Stimulated activated CD4-positive, alpha-beta T cell treated with anti-CD3 and anti-CD28 coated beads, Interleukin-12 subunit alpha, Interleukin-12 subunit beta, amount 100 ng/mL, for 24 hours (primary cell): ENCODE measurements at places on chromosomes 16 and 17.

DNA sequence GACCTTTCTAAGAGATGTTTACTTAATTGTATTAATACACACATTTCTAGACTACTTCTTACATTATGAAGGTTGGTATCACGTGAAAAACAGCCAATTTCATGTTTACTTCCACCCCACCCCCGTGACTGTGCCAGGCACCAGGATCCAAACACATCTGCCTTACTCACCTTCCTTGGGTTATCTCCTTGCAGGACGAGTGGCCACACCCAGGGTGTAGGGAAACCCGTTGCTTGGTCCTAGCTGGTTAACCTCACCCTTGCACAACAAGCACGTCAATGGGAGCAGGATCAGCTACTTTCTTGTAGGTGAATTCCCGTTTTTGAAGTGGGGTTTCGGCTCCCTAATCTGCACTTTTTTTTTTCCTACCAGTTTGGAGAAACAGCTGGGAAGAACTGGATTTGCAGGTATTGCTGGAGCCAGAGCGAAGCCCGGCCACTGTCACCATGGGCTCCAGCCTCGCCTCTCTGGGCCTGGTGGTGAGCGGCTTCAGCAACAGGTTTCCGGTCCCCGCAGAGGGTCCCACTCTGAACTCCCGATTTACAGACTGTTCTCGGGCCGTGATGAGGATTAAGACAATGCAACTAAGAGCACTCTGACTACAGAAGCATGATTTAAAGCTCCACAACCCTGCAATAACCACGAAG is 2.1 kb upstream of the UBB start:
- no peak for DNase-seq

DNA sequence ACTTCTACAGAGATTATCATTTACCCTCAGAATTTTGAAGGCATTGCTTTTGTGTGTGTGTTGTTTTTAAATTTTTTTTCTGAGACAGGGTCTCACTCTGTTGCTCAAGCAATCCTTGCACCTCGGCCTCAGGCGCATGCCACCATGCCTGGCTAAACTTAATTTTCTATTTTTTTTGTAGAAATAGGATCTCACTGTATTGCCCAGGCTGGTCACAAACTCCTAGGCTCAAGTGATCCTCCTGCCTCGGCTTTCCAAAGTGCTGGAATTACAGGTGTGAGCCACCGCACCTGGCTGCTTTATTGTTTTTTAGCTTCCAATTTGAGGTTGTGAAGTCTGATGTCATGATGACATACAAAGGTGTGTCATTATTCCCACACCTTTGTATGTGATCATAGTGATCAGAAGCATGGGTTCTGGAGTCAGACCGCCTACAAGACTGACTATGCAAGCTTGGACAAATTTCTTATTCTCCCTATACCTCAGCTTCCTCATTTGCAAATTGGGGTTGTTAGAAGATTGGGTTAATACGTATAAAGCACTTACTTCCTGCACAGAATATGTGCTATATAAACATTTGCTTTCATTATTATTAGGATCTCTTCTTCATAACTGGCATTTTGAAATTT is 5.8 kb downstream of the SEPHS2 start:
- no peak for DNase-seq

GRCh38 chr16:67516296-67517154 is 12.1 kb upstream of the RIPOR1 start:
- DNase-seq = no peak

DNA sequence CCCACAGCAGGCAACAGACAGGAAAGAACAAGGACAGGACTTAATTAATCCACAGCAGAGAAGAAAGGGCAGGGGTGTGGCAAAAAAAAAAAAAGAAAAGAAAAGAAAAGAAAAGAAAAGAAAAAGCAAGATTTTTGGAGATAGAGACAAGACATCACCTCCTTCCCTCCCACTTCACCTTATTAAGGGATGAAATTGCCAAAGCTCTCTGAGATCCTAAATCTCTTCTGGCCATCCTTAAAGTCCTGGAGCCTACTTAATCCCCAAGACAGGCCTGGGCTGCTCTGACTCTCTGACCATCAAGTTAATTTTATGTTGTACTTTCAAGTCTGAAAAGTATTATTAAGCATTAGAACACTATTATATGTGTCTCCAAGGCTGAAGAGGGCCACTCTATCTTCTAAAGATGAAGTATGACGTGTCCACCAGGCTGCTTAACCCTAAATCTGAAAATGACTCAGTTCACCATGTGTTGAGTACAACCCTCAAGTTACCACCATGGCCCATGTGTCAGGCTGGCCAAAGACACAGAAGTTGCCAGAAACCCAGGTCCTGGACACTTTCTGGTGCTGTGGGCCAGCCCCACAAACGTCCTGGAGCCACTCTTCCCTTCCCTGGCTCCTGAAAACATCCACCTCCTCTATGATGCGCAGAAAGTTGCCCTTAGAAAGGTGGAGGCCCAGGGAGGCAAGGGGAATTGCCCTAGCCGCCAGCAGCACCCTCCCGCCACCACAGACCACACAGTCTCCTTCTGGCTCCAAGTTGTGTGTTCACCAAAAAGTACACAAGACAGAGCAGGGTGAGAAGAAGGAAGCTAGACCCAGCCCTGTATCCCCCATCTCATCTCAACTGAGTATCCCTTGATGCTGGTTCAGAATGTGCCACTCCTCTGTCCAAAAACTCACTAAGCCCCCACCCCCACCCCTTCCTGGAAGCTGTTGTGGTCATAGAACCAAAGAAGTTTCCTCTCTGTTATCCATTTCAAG is 2.7 kb downstream of the SOCS1 start:
- peak; percentile 46 for DNase-seq

DNA sequence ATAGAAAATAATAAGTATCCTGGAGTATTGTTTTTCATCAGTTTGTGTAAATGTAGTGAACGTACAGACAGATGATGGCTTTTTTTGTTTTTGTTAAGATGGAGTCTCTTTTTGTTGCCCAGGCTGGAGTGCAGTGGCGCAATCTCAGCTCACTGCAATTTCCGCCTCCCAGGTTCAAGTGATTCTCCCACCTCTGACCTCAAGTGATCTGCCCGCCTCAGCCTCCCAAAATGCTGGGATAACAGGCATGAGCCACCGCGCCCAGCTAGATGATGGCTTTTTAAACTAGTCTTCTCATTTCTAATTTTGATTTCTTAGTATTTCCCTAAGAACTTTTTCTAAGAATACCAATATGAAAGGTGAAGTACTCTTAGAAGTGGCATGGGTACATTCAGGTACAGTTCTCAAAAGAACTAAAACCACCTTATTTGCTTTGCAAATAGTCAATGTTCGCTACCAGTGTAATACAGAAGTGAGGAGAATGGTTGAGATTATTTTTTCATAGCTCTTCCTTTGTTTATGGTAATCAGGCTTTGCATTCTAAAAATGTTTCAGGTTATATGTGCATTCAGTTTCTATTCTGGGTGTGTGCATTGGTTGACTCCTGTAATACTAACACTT is 34.2 kb downstream of the TTC19 start:
- DNase-seq = no peak

- no peak for DNase-seq
Measured at GRCh38 chr17:15263206-15263579, 1.9 kb downstream of the PMP22 start.

GRCh38 chr17:71441098-71441497 is 679.7 kb upstream of the SOX9 start:
- no peak for DNase-seq

DNA sequence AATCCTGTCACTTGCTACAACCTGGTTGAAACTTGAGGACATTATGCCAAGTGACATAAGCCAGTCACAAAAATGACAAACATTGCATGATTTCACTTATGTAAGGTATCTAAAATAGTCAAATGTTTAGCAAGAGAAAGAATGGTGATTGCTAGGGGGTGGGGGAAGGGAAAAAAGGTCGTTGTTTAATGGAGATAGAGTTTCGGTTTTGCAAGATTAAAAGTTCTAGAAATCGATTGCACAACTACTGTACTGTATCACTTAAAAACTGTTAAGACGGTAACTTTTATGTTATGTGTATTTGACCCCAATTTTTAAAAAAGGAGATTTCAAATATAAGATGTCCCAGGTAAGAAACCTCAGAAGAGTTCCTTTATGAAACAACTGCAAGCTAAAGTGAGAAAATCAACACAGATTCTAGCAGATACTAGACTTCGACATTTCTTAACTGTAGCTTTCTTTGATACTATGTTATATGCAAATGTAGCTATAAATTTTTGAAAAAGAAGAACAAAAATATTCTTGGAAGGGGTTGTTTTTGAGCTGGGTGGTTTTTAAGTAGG is 5.9 kb downstream of the MEOX1 start:
- no peak for DNase-seq

GRCh38 chr17:82914375-82914774 is 74.6 kb upstream of the ZNF750 start:
- DNase-seq = no peak

DNA sequence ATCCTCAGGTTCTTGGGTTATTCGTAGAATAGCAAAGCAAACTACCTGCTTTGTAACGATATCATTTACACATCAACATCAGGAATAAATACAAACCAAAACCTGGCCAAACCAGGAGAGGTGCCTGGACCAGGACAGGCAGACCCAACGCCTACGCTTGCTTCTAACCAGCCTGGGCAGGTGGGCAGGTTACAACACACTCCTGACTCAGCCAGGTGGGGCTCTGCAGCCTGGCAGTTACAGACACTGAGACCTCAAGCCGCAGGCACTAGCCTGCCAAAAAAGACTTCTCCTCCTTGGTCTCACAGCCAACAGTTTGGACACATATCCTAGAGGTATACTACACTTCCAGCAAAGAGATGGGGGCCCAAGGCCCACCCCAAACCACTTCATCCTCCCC is 14.0 kb downstream of the ANKRD11 start:
- no peak for DNase-seq

- no peak for DNase-seq
Measured at GRCh38 chr17:80725517-80725916, 180.9 kb downstream of the RPTOR start.

- DNase-seq = no peak
Measured at GRCh38 chr17:37124821-37125173, 176.0 kb downstream of the AATF start.

GRCh38 chr17:44075598-44076293 is 5.2 kb downstream of the G6PC3 start:
- DNase-seq = no peak

- no peak for DNase-seq
Measured at GRCh38 chr17:17635126-17635525, 43.6 kb upstream of the PEMT start.

DNA sequence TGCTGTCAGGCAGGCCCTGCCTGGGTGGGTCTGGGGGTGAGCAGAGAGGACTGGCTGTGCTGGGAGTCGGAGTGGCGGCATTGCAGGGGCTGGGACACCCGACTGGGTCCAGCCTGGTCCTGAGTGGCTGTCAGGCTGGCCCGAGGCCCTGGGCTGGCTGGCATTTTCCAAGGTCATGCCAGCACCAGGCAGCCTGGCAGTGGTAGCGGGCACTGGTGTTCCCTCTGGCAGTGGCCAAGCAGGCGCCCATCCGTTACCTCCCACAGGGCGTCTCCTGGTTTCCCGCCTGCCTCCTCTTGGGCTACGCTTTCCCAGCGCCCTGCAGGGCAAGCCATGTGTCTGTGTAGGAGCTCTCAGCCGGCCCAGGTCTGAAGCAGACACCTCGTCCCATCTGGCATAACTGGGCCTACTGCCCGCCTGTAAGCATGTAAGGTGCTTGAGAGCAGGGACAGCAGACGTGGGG is 5.7 kb upstream of the PKMYT1 start:
- no peak for DNase-seq

DNA sequence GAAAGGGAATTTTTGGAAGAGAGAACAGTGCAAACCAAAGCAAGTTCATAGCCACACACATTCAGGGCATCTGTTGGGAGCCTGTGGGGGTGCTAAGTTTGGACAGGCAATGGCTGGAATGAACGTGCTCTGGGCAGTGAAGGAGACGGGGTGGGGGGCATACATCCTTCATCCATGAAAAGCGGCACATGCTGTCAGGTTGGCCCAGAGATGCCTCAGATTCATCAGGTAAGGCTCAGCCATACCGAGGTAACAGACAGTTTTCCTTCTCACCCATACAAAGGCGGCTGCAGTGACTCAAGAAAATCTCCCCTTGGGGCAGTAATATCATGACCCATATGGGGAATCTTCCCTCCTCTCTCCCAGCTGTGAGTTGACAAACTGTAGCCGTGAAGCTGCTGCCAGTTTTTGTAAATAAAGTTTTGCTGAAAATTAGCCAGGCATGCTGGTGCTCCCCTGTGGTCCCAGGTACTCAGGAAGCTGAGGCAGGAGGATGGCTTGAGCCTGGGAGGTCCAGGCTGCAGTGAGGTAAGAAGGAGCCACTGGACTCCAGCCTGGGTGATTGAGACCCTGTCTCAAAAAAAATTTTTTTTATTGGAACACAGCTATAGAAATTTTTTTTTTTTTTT is 9.2 kb upstream of the UBALD2 start:
- DNase-seq = no peak

DNA sequence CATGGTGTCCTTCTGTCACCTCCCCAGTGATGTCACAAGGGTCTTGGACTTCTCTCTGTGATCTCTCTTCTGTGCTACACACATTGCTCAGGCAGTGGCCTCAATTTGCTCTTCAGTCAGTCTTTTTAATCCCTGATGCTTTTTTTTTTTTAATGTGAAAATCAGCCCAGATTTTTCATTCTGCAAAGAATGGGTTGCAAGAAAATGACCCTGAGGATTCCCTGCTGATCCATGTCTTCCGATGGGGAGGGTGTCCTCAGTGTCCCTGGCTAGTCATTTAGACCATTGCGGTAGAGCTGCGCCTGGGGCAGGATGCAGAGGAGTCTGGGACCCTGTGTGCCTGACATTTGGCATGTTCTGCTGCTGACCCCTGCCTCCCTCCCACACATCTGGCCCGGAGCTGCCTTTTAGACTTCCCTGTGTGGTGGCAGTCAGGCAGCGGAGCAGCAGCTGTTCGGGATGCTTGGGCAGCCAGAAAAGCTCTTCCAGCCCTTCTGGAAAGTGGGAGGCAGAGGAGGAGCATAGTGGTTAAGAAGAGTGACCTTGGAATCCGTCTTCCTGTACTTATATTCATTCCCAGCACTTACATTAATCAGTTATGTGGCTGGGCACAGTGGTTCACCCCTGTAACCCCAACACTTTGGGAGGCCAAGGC is 12.3 kb downstream of the GPT2 start:
- no peak for DNase-seq

DNA sequence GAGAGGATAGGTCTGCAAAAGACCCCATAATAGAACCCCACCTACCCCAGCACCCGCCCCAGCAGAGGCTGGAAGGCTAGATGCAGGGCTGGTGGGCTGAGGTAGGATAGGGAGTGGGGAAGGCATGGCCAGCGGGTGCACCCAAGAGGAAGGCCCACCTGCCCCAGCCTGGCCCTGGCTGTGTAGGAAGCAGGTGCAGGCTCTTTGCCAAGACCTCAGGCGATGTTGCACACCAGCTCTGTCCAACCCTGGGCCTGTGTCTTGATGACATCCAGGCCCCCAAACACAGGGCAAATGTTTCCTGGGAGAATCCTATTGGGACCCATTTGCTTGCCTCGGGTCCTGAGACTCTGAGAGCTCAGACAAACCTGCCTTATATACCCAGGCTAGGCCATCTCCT is 12.2 kb downstream of the UNC119 start:
- no peak for DNase-seq

- no peak for DNase-seq
Measured at GRCh38 chr17:15947976-15948752, 3.2 kb downstream of the ADORA2B start.
